WTC11 (cell line): ENCODE measurements at places on chromosomes 13 and 19. TPM values are rescaled to one million over a fixed set of nuclear protein-coding genes. Genes with fewer than 3 reads are reported as not detected.

DNA sequence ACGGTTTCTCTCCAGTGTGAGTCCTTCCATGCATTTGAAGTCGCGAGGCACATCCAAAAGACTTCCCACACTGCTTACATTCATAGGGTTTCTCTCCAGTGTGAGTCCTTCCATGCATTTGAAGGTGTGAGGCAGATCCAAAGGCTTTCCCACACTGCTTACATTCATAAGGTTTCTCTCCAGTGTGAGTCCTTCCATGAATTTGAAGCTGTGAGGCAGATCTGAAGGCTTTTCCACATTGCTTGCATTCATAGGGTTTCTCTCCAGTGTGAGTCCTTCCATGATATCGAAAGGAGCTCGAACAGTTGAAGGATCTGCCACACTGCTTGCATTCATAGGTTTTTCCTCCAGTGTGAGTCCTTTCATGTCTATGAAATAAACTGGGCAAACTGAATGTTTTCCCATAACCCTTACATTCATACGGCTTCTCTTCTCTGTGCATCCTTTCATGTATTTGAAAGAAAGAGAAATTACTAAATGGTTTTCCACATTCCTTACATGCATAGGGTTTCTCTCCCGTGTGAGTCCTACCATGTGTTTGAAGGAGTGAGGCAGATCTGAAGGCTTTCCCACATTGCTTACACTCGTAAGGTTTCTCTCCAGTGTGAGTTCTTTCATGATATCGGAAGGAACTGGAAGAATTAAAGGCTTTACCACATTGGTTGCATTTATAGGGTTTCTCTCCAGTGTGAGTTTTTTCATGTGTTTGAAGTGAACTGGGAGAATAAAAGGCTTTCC lies 20.3 kb downstream of the ZNF433 start:
- no peak overlapping the region for H3K4me3 ChIP-seq
- H3K4me1 ChIP-seq, result peaks cover 6% of the 10 kb centered on the region
- peaks cover 9% of the 10 kb centered on the region for H3K27me3 ChIP-seq
- DNase-seq, result no peak

DNA sequence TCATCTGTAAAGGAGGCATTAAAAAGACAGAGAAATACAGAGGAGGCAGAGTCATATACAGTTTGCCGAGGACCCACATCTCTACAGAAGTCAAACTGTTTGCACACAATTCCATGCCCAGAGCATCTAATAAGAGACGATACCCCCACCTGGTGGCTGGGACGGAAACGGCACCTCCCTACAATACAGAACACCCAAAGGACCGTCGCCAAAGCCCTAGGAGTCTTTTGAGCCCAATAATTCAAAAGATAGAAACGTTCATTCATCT lies 703 bp upstream of the PLEKHG2 start:
- peak overlapping the region; percentile 99 for H3K4me3 ChIP-seq
- peak overlapping the region; percentile 84 for H3K27ac ChIP-seq
- peaks cover 8% of the 10 kb centered on the region; the same call in 1 of the 2 replicates for H3K36me3 ChIP-seq
- peak; percentile 90 for DNase-seq

- DNase-seq, result no peak
- H3K27ac ChIP-seq, result no peak overlapping the region
- H3K4me1 ChIP-seq, result no peaks in the 10 kb centered on the region
- H3K27me3 ChIP-seq, result peaks cover 17% of the 10 kb centered on the region
- H3K36me3 ChIP-seq, result no peaks in the 10 kb centered on the region
- no peak overlapping the region for H3K4me3 ChIP-seq
Observed at GRCh38 chr19:4154571-4155312, 1.3 kb downstream of the CREB3L3 start.

GRCh38 chr19:35436477-35437405 lies 11.3 kb upstream of the FFAR2 start:
- H3K27me3 ChIP-seq, result peaks cover 11% of the 10 kb centered on the region
- H3K27ac ChIP-seq, result no peak overlapping the region
- no peaks in the 10 kb centered on the region for H3K36me3 ChIP-seq
- no peak overlapping the region for H3K4me3 ChIP-seq
- no peaks in the 10 kb centered on the region for H3K4me1 ChIP-seq

GRCh38 chr13:98187965-98188261 lies 10.8 kb upstream of the RNF113B start:
- peaks cover 44% of the 10 kb centered on the region for H3K4me1 ChIP-seq
- no peak overlapping the region for H3K27ac ChIP-seq
- H3K27me3 ChIP-seq, result no peaks in the 10 kb centered on the region
- DNase-seq, result no peak

Gene TRPC4
- total RNA-seq, result 4.2 to 8.0 TPM (median 5.0 TPM) in 3 replicates

Gene TMEM59L
- 14.8 to 30.0 TPM (median 27.3 TPM) in 3 replicates for total RNA-seq

Gene FAM124A
- 41.2 to 45.8 TPM (median 41.6 TPM) in 3 replicates for total RNA-seq
